NCI-H2029 treated with DMSO at 0.1 percent for 48 hours (cell line): ENCODE measurements at places on chromosomes 2 and 18.

GRCh38 chr2:127917916-127918315 is 32.2 kb upstream of the AMMECR1L start:
- DNase-seq, result no peak

GRCh38 chr2:3042601-3043585 is 334.7 kb downstream of the EIPR1 start:
- no peak for DNase-seq

GRCh38 chr18:45253973-45254708 is 361.1 kb upstream of the SLC14A2 start:
- DNase-seq, result no peak

DNA sequence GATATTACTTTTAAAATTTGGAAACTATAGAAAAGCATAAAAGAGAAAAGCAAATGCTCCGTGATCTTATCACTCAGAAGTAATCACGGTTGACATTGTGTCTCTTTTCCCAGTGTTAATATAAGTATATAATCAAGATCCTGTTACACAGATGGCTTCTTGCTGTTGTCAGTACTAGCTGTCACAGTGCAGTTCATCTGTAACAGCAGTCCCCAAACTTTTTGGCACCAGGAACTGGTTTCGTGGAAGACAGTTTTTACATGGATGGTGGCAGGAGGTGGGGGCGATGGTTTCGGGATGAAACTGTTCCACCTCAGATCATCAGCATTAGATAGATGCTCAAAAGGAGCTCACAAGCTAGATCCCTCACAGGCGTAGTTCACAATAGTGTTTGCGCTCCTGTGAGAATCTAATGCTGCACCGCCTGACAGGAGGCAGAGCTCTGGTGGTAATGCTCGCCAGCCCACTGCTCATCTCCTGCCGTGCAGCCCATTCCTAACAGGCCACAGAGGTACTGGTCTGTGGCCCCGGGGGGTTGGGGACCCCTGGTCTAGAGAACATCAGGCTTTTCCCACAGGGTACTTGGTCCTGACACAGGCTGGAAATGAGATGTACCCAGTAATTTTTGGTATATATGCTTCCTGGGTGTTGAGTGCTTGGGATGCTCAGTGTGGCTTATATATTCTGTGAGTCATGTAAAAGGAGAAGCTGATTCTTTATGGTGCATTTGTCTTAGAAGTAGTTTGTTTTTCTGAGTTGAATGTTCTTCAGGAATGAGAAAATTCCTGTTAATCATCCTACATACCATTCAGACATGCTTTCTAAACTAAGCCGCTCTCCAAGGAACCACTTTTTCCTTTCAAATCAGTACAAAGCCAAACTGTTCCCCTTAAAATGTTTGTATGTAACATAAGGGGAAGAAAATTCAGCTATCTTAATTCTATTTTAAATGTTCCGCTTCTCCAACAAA is 121.8 kb downstream of the NCK2 start:
- no peak for DNase-seq

GRCh38 chr2:203751685-203752271 is 45.3 kb downstream of the CD28 start:
- DNase-seq, result no peak
